Stomach (tissue), 19 donors: ENCODE measurements at places on chromosomes 11 and 22.

DNA sequence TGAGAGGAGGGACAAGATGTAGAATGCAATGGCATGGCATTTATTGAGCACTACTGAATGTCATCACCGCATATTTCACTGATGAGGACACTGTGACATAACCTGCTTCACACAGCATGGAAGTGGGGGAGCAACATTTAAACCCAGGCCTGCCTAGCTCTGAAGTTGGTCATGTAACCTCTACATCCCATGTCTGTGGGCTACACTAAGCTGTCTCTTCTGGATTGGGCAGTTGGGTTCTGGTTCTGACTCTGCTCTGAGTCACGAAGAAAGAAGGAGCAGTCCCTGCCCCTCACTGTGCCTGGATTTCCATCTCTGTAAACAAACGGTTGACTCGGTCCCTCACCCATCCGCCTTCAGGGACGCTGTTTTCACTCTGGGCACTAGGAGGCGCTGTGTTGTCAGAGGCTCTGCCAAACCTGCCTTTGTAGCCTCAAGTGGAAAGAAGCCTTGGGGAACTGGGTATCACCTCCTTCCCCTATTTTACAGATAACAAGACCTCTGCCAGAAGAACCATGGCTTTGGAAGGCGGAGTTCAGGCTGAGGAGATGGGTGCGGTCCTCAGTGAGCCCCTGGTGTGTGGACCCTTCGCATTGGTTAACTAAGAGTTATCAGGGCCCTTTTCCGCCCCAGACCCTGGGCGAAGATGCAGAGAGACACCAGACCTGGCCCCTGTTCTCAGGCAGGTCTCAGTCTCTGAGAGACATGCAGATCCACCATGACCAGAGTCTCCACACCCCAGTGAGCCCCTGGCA lies 12.7 kb upstream of the ARHGEF17 start:
- peak; percentile 72 for DNase-seq

- no peak for DNase-seq
These were observed 26.2 kb downstream of the PITPNB start for GRCh38 chr22:27892811-27893210.

GRCh38 chr22:38108561-38109319 lies 1.7 kb downstream of the BAIAP2L2 start:
- no peak for DNase-seq

DNA sequence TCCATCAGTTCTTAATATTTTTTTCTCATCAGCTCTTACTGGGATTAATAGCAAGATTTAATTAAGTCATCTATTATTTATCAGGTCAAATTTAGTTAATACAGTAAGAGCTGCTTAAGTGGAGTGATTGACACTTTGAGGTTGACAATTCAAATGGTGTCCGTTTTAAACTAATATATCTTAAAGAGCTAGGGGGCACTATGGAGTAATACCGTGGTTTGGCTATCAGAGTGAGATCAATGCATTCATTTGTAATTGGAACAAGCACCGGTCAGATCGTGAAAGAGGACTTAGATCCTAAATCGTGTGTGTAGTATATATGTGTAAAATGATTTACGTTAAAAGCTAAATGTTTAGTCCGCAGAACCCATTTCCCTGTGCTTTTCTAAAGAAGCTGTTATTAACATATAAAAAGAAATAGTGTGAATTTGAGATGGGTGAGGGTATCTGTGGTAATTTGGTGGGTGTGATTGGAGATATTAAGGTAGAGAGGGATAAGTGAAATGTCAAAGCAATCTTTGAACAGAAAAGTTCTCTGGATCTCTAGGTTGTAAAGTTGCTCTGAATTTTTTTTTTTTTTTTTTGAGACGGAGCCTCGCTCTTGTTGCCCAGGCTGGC lies 2.3 kb downstream of the SIK2 start:
- DNase-seq: no peak

DNA sequence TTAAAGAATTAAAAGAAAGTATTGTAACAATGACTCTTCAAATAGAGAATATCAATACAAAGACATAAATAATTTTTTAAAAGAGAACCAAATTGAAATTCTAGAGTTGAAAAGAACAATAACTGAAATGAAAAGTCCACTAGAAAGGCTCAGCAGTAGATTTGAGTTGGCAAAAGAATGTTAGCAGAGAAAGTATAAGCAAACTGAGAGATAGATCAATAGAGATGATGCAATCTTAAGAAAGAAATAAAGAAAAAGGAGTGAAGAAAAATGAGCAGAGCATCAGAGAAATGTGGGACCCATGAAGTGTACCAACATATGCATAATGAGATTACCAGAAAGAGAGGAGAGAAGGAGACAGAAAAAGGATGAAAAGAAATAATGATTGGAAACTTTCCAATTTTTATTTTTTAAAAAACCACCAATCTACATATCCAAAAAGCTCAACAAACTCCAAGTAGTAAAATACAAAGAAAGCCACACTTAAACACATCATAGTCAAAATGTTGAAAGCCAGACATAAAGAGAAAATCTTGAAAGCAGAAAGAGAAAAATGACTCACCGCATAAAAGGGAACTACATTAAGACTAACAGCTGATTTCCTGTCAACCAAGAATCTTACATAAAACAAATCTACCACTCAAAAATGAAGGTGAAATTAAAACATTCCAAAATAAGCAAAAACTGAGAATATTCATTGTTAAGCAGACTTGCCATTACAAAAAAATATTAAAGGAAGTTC lies 20.9 kb downstream of the NCF4 start:
- DNase-seq: no peak

- DNase-seq: no peak
These were observed 17.3 kb downstream of the PACS1 start for GRCh38 chr11:66087148-66087908.

GRCh38 chr11:33273656-33274055 lies 16.5 kb downstream of the HIPK3 start:
- no peak for DNase-seq

DNA sequence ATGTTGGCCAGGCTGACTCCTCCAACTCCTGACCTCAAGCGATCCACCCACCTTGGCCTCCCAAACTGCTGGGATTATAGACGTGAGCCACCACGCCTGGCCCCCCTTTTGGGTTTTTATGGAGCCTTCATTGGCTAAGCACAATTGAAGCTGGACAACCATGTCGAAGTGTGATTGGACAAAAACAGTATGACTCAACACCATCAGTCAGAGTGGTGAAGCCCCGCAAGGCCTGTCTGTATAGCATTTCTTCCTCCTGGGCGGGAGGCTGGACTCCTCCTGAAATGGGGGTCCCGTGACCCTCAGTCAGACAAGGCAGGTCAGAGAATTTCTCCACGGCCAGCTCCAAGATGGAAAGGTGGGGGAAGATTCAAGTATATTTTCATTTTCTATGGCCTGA lies 3.1 kb upstream of the PARVB start:
- no peak for DNase-seq

- no peak for DNase-seq
These were observed 40.9 kb downstream of the TCF20 start for GRCh38 chr22:42229455-42230149.

GRCh38 chr22:49392247-49392646 lies 435.4 kb downstream of the BRD1 start:
- no peak for DNase-seq

DNA sequence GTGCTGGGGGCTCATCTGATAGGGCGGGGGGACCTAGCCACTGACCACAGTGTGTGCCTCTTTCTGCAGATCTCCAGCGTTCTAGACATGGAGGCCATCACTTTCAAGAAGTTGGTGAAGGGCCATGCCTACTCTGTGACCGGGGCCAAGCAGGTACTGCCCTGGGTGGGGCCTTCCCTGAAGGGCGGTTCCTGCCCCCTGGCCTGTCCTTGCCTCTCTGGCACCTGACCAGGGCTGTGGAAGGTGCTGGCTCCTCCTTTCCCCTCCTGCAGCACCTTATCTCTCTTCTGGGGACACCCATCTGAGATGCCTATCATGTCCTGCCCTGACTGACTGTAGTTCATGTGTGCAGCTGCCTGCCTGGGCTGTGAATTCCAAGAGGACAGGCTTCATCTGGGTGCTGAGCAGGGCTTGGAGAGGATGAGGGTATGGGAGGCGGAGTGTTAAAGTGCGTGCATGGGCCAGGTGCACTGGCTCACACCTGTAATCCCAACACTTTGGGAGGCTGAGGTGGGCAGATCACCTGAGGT lies 5.5 kb downstream of the CAPN1 start:
- DNase-seq: no peak

GRCh38 chr11:68835328-68835727 lies 6.4 kb downstream of the CPT1A start:
- no peak for DNase-seq

DNA sequence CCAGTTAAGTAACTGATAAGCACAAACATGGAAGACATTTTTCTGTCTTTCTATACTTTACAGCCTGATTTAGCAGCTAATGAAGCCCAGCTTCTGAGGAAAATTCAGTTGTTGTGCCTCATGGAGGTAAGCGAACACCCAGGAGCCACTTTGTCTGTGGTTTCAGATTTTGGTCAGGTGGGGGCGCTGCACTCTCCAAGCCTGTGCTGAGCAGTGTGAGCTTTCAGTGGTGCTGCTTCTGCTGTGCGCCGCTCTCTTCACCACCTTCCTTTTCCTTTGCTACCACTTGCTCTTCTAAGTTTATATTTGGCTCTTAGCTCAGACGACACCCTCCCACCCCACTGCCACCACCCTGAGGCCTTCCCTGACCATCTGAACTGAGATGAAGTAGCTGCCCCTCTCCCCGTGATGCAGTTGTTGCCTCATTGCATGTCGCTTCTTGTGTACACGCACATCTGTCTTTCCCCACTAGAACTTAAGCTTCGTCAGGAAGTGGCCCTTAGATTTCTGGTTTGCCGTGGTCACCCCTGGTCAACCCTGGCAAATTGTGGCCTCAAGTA lies 14.0 kb downstream of the PSMD13 start:
- DNase-seq: peak; percentile 80

GRCh38 chr22:50550395-50550794 lies 4.7 kb downstream of the KLHDC7B start:
- no peak for DNase-seq

- DNase-seq: no peak
These were observed 268.0 kb upstream of the ANO3 start for GRCh38 chr11:26063915-26064314.

DNA sequence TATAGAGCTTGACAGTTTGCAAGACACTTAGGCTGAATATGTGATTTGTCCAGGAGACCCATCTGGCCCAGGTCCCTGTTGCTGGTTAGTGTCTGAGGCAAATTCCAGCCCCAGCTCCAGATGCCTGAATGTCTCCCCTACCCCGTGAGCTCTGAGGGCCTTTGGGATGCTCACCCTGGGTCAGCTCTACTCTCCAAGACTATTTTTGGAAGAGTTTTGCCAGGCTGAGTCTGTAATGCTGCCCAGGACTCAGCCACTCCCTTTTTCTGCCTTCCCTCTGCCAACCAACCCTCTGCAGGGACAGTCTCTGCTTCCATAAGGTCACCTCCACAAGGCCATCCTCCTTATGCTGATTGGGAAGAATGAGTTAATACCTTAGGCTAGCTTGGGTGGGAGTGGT lies 66.3 kb downstream of the CABIN1 start:
- DNase-seq: no peak

DNA sequence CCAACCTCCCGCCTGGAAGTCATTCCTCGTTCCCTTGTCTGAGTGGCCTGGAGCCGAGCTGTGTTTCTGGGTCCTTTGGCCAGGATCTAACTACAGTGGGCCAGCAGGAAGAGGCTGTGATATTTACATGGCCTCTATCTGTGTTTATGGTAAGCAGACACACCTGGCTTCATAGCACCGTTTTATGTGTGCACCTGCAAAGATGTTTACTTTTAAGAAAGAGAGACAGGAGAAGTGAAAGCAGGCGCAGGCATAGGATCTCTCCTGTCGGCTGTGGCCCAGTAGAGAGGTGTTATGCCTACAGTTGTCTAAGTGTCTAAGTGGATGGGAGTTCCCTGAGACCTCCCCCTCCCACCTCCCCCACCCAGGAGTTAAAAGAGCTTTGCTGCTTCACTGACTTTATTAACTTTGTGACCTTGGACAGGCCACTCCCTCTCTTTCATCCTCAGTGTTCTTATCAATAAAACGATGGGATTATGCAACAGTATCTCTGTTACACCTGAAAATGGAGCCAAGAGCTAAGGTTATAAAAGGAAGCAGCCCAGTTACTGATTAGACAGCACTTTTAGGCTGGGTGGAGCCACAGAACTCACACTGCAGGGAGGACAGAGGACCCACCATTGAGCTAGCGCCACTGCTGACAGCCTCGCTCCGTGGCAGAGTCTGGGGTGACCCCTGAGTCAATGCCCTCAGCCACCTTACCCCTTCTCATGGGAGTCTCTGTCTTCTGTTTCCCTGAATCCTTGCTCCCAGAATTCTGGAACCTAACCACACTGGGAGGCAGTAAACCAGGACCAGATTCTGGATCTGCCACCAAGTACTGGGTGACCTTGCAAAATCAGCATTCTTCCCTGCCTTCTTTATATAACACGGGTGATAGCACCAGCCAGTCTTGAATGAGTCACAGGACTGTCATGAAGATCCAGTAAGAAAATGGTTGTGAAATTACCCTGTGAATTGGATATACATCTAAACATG lies 22.0 kb downstream of the ST14 start:
- peak; percentile 56 for DNase-seq

DNA sequence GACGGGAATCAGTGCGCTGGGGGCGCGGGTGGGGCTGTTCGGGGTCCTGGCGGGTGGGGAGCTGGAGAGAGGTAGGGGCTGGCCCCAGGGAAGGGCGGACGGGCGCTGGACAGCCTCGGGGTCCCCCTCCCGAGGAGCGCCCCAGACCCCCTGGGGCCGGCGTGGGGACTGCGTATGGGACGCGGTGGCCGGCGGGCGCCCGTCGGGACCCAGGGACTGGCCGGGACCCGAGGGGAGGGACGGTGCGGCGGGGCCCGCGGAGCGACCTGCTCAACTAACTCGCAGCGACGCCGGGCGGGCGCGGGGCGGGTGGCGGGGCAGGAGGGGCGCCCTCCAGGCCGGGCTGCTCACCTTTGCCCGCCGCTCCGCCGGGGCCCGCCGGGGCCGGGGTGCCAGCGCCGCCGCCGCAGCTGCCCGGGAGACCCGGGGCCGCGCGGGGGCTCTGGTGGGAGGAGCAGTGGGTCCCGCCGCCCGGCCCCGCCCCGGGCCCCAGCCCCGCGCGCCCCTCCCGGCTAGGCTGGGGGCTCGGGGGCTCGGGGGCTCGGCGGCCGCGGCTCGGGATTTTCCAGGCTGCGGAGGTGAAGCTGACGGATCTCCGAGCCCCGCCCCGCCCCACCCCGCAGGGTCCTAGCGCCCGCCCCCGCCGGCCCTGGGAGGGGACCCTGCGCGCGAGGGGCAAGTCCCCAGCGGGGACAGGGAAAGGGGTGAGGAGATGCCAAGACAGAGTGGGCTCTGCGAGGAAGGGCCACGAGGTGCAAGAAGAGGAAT lies 12.3 kb downstream of the STARD10 start:
- peak; percentile 65 for DNase-seq

DNA sequence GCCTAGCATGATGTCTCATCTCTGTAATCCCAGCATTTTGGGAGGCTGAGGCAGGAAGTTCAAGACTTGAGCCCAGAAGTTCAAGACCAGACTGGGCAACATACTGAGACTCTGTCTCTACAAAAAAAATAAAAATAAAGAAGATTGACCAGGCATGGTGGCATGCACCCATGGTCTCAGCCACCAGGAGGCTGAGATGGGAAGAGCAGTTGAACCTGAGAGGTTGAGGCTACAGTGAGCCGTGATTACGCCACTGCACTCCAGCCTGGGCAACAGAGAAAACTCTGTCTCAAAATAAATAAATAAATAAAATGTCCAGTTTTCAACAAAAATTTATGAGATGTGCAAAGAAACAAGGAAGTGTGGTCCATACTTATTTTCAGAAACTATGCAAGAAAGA lies 28.3 kb downstream of the EFCAB6 start:
- no peak for DNase-seq
